Spleen (tissue), 13 donors: ENCODE measurements at places on chromosomes 3 and 15. TPM values are rescaled to one million over a fixed set of nuclear protein-coding genes. Genes with fewer than 3 reads are reported as not detected.

The CCR3 gene
- 1.7 TPM for total RNA-seq

The ALPK3 gene
- 0.83 TPM for total RNA-seq

The PLXND1 gene
- total RNA-seq, result 121 TPM

- DNase-seq, result peak; percentile 41
These were observed 60.8 kb downstream of the ADCY5 start for GRCh38 chr3:123388042-123388441.

- DNase-seq, result no peak
These were observed 54.5 kb downstream of the CCDC33 start for GRCh38 chr15:74290645-74291044.

- no peak for DNase-seq
These were observed 610.0 kb downstream of the FOXP1 start for GRCh38 chr3:70973558-70973957.

- DNase-seq, result no peak
These were observed 29.1 kb downstream of the GRM2 start for GRCh38 chr3:51735950-51736349.

GRCh38 chr3:49025005-49025792, 3.3 kb downstream of the NDUFAF3 start:
- no peak for DNase-seq

GRCh38 chr3:3646934-3647333, 152.3 kb upstream of the LRRN1 start:
- DNase-seq, result no peak

- no peak for DNase-seq
These were observed 38.1 kb upstream of the NECTIN3 start for GRCh38 chr3:111033470-111034050.

GRCh38 chr15:40872791-40873693, 992 bp downstream of the RHOV start:
- no peak for DNase-seq

DNA sequence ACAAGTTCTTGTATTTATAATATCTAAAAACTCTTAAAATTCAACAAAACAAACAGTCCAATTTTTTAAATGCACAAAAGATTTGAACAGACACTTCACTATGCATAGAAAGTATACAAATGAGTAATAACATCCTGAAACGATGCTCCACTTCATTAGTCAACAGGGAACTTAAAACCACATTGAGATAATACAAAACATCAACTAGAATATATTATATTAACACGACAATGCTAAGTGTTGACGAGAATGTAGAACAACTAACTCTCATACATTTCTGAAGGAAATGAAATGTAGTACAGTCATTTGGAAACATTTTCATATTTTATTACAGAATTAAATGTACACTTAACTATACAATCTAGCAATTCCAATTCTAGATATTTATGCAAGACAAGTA, 93.4 kb downstream of the IGSF11 start:
- DNase-seq, result no peak

DNA sequence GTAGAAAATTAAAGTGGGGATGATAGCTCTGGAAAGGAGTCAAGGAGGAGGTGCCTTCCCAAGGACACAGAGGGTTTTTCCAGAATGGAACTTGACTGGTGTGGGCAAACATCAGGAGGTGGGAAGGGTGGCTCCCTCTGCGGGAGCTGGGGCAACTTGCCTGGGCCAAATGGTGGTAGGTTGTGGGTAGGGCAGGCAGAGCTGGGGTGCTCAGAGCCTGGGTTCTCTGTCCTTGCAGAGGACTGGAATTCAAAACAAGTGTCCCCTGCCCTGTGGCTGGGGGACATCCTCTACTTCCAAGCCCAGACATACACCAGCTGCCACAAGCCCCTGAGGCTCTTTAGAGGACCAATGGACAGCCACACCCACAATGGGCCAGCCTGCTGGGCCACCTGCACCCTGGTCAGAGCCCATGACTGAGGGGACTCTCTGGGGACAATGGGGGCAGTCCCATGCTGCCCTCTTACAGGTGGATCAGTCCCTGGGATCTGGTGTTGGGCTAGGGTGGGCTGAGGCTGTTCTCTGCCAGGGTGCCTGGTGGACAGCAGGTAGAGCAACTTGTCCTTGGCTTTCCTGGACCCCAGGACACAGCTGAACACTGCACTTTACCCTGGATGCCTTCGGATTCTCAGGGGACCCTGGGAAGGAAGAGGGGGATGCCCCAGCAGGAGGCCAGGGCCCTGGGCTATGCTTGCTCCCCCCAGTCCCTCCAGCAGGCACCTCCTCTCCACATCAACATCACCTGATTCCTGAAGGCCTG, 38.6 kb upstream of the CSPG4 start:
- DNase-seq, result peak; percentile 61
